ENCODE measurements at places on chromosomes 7 and 10.
A peak's percentile ranks its signal among the peaks of the same experiment; 100 is the strongest.

GRCh38 chr7:5206686-5207085 lies 16.7 kb downstream of the WIPI2 start:
- no peak for DNase-seq

DNA sequence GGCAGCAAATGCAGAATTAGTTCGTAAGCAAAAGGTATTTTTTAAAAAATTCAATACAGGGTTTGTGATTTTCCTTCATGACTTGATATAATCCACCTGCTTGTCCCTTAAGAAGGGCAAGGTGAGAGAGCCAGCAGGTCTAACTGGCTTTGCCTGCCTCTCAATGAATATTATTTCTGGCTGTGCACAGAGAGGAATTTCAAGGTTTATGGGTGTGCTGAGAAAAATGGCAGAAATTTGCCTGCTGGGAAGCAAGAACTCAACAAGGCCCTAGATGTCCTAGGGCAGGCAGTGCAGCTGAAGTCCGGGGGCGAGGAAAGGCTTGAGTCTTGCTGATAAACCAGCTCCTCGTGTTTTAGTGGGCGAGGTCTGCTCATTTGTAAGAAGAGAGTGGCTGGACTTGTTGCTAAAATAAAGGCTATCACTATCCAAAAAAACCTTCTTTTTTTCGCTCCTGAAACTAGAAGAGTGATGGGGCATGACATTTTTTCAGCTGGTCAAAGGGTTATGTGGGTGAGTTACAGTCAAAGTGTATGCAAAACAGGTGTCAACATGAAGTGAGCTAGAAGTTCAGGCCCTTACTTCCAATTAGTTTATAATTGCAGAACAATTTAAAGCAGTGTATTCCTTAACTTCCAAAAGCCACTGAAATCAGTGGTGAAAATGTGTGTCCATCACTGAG lies 385.8 kb upstream of the KLF6 start:
- DNase-seq: peak; percentile 6

DNA sequence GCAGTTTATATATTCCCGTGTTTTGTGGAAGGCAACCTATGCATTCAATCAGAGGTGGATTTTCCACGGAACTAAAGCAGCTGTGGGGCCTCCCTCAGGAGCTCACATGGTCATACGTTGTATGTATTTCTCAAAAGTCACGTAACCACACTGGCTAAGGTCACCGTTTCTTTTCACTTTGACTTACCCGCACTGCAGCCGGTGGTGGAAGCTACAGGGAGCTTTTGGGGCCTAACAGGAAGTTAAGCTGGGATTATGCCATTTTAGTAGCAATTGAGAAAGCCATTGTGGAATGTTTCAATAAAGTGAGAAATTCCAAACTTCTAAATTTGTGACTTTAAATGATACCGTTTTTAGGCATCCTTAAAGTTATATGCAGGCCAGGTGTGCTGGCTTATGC lies 111.2 kb upstream of the KLF6 start:
- no peak for DNase-seq

GRCh38 chr10:72016608-72017300 lies 52.6 kb downstream of the CHST3 start:
- DNase-seq: no peak
